ENCODE measurements at places on chromosomes 12 and 14.

GRCh38 chr14:24053548-24054323 is 1.9 kb downstream of the CARMIL3 start:
- DNase-seq, result no peak

GRCh38 chr14:92624764-92625163 is 111.2 kb downstream of the RIN3 start:
- DNase-seq, result no peak

GRCh38 chr12:9027161-9028059 is 38.1 kb downstream of the KLRG1 start:
- no peak for DNase-seq

- no peak for DNase-seq
Measured at GRCh38 chr14:29682789-29683188, 244.9 kb downstream of the PRKD1 start.

DNA sequence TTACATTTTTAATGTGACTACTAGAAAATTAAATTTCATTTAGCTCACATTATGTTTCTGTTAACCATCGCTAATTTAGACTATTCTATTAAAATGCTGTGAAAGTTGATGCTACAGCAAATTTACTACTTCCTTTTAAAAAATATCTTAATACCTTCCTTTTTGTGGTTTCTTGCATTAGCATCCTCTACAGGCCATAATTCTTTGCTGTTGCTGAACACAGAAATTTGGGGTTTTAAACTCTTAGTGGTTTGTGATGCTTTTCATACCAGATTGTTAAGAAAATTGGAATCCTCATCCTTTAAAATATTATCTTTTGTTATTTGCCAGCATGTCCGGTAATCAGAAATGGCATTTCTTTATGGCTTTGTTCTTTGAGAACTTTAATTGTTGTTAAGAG is 18.1 kb downstream of the WNK1 start:
- DNase-seq, result no peak

- DNase-seq, result no peak
Measured at GRCh38 chr12:76310110-76310509, 38.1 kb downstream of the BBS10 start.

DNA sequence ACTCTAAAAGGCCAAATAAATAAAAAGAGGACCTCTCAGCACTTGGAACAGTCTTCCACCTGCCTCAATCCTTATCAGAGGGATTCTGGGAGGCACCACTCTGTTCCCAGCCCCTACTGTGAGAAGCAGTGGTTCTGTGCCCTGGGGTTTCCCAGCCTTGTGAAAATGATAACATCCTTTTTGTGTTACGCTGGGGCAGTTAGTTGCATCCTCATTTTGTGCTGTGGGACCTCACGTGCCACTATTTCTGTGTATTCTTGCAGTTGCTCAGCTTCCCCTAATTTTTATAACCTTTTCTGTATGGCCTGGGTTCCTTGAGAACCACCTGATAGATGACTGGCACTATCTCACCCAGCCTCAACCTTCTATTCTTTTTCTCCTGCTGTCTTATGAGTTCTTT is 10.8 kb upstream of the CMA1 start:
- DNase-seq, result no peak

GRCh38 chr14:90253826-90254225 is 2.5 kb upstream of the PSMC1 start:
- no peak for DNase-seq

DNA sequence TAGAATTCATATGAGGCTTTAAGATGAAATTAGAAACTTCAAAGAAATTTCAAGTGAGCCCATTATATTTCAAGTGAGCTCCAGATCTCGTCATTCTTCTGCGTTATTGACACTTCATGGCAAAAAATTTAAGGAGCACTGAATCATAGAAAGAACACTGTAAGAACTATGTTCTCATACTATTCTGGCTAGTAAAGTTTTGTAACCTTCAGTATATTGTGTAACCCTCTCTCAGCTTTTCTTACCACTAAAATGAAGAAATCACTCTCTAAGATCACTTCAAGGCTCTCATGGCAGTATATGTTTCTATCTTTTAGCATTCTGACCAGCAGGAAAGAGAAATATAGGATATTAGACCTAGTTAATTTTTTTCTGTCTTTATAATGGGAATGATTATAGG is 6.3 kb downstream of the GPHN start:
- no peak for DNase-seq
